ENCODE measurements at places on chromosomes 6 and 20.

GRCh38 chr6:404685-405423 lies 13.3 kb downstream of the IRF4 start:
- no peak for DNase-seq

GRCh38 chr6:87968435-87969278 lies 79.0 kb upstream of the SPACA1 start:
- DNase-seq = no peak

DNA sequence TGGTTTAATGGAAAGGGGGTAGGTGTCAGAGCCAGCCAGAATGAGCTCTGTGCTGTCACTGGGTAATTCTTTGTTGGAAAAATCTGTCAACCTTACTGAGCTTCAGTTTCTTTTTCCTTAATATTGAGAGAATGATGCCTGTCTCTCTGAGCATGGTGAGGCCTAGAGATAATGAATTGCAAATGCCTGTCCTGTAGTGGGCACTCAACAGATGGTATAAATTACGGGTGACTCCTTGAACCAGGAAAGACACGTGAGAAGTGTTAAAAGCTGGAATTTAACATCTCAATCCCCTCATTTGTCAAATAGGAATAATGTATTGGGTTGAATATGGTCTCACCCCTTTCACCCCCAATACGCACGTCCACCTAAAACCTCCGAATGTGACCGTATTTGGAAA lies 74.9 kb downstream of the ADTRP start:
- no peak for DNase-seq

GRCh38 chr20:62069741-62070216 lies 4.1 kb upstream of the TAF4 start:
- no peak for DNase-seq

GRCh38 chr6:108621117-108621516 lies 60.4 kb downstream of the FOXO3 start:
- DNase-seq = no peak

DNA sequence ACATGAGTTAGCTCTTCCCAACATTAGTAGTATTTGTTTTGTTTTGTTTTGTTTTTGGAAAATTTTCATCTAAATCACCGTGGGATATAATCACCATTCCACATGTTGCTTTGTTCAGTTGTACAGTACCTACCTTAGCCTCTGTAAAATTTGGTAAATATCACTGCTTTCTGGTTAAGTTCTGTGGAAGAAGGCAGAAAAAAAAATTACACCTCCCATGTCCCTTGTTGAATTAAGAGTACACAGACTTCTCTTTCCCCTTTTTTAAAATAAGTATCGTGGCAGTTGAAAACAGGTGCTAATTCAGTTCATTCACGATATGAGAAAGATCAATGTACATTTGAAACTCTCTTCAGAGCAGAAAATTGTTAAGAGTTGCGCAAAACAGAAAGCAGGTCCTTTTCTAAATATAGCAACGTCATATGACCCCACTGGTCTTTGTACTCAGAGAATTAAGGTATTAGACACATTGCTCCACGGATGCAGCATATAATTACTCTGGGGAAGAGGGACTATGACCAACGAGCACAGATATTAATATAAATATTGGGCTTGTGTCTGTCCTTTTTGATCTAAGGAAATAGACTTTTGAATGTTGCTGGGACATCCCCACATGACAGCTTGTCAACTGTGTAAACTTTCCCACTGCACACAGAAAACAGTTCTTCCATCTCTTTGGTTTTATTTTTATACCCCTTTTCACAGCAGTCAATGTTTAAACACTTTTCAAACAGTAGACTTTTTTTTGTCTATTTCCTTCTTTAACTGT lies 58.6 kb upstream of the ZNF217 start:
- DNase-seq = no peak

DNA sequence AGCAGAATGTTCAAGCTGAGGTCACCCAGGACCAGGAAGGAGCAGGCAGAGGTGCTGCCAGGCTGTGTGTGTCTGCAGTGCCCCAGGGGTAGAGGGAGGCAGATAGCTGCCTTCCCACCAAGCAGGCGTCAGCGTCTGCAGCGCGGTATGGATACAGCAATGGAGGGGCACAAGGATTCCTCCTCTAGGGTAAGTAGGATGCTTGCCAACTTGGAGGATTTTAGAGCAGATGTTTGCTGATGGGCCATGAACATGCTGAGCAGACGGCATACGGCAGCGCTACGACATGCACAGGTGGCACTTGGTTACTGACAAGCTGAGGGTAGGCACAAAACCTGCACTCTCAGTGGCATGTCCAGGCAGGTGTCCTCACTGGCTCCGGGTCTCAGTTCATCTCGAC lies 48.1 kb downstream of the PSMG4 start:
- no peak for DNase-seq

Data from stimulated activated CD8-positive, alpha-beta memory T cell treated with anti-CD3 and anti-CD28 coated beads, Interleukin-7, amount 100 ng/mL, for 1 hour (primary cell).